CD4-positive, alpha-beta T cell treated with Interleukin-1 beta for 1 hour (primary cell): ENCODE measurements at places on chromosomes 16 and 17.

DNA sequence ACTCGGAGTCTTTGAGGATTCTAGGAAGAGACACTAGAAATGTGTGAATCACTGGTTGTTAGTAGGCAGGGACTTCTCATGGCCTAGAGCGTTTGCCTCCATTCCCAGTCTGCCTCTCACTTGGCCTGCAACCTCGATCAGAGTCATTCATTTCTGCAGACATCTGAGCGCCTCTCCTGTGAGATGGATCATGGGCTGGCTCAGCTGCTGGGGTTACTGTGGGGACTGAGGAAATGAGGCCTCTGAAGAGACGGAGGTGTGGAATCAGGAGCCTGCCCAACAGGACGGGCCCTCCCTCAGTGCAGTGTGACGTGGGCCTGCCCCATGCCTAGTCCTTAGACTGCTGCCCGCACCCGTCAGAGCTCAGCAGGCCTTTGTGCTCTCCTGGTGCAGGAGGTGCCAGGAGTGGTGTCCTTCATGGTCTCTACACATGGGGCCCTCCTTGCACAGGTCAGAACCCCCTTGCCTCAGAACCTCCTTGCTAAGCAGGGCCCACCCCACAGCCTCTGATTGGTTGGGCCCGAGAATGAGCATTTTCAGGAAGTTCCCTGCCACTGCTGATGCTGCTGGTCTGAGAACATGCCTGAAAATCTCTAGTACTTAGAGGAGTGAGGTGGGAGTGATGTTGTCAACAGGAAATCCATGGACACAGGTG lies 99.4 kb downstream of the NPIPB11 start:
- no peak for DNase-seq

DNA sequence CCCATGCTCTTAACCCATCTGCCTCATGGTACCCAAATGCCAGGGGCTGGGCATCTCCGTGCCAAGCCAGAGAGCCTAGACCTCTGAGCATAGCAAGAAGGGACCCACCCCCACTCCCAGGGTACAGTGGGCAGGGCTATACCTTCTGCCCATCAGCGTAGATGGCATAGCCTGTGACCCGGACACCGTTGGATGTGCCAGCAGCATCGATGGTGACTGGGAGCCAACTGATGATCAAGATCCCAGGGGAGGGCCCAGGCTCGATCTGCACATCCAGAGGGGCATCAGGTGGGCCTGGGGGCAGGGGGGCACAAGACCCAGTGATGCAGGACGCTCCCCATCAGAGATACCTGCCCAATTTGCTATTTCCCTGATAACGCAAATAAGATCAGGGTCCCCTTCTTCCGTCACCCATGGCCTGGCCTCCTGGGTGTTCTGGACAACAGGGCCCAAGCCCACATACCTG lies 17.1 kb downstream of the TSPOAP1 start:
- DNase-seq: no peak

- DNase-seq: peak; percentile 39
Observed at GRCh38 chr16:11263737-11264136, 5.4 kb downstream of the TNP2 start.

DNA sequence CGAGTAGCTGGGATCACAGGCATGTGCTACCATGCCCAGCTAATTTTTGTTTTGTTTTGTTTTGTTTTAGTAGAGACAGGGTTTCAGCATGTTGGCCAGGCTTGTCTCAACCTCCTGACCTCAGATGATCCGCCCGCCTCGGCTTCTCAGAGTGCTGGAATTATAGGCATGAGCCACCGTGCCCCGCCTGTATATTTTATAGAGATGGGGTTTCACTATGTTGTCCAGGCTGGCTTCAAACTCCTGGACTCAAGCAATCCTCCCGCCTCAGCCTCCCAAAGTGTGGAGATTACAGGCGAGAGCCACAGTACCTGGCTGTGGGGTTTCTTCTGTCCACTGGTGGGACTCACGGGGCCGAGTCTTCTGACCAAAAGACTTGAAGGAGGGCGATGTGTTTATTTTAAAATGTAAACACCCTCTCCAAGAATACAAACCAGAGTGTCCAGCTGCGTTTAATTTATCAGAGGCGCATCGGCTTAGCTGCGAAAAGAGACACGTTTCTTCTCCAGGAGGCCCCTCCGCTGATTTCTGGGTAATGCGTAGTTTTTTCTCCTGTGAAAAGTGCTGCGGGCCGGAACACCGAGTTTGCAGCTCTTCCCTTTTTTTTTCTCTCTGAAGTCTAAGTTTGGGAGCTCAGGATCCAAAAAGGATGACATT lies 86.9 kb upstream of the CIBAR2 start:
- DNase-seq: no peak

DNA sequence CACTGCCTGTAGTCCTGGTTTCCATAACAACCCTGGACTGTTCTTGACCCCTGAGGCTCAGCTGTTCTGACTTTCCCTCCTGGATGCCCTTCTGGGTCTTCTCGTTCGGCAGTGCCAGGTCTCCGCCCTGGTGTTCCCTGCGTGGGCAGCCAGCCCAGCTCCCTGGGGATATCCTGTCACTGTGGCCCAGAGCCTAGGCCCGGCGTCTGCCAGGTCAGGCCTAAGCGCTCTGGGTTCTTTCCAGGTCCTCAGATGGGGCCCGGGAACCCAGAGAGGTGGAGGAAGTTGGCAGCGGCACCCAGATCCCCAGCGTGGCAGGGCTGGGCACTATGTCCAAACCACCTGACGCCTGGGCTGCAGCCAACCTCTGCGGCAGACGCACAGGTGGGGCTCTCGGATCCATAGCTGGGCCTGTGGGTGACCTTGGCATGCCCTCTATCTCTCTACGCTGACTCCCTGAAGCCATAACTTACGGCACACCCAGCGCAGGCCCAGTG lies 12.5 kb upstream of the ATP2A3 start:
- DNase-seq: no peak

DNA sequence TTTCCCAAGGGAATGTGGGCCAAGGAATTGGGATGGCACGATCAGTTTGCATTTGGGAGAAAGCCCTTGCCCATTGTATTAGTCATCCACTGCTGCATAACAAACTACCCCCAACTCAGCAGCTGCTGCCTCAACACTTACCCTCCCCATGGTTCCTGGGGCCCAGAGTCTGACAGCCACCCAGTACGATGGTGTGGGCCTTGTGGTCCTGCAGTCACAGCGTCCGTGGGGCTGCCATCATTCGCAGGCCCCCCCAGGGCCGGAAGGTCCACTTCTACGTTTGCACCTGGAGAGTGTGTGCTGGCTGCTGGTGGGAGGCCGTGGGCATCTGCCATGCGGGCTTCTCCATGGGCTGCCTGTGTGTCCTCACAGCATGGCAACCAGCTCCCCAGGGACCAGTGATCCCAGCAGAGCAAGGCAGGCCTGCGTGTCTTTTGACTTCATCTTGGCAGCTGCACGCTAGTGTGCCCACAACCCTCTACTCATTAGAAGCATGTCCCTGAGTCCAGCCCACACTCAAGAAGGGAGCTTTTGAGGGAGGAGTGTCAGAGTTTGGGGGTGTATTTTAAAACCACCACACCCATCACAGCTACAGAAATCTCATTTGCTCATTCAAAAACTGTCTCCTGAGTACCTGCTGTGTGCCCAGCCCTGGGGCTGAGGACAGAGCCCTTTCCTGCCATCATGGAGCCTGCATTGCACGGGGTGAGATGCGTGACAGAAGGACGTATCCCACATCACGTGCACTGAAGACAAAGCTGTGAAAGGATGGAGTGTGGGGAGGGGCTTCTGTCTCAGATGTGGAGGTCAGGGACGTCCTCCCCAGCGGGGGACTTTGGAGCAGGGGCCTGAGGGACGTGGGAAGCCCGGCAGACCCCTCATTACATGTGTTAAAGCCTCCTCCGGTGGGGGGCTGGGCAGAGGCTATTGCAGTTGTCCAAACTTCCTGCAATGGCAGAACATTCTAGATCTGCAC lies 185.0 kb upstream of the ZNF469 start:
- no peak for DNase-seq

GRCh38 chr17:22692066-22692805 lies 999.9 kb downstream of the KCNJ18 start:
- no peak for DNase-seq
